Activated CD4-positive, alpha-beta T cell treated with anti-CD3 and anti-CD28 coated beads for 4 hours (primary cell): ENCODE measurements at places on chromosomes 2 and 18.

DNA sequence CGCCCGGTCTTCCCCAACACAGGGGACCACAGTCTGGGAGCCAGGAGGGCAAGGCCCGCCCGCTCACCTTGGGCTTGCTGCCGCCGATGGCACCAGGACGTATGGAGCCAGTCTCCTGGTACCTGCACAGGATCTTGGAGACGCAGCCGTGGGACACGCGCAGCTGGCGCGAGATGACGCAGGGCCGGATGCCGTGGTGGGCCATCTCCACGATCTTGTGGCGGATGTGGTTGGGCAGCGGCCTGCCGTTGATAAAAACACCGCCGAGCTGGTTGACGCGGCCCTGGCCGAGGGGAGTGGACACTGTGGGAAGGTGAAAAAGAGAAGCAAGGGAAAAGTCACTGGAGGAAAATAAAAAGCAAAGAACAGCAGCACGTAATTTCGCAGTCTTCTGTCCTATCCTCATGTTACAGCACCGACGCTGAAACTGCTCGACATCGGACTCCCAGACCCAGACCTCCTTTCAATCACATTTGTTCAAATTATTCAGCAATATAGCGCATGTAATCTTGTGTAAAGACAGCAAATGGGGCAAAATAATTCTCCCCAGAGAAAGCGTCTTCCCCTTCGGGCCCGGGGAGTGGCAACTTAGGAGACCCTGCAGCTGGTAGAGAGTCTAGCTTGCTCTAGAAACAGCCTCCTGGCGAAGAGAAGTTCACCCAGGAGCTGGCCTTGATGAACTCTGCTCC, 1.7 kb downstream of the PAX3 start:
- no peak for DNase-seq

DNA sequence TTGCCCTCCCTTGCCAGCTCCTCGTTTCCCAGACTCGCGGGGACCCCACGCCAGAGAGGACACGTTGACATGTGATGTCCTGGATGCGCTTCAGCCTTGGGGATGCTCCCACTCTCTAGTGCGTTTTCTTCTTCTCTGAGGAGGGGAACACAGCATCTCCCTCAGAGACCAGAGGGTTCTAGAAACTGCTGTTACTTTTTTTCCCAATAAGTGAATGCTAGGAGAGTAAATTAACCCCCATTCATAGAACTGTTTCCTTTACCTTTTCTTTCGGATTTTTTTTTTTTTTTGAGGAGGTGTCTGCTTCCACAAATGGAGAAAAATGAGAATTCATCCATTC, 370 bp upstream of the EFEMP1 start:
- DNase-seq: no peak

GRCh38 chr18:26893996-26894395, 28.5 kb upstream of the AQP4 start:
- DNase-seq: no peak

DNA sequence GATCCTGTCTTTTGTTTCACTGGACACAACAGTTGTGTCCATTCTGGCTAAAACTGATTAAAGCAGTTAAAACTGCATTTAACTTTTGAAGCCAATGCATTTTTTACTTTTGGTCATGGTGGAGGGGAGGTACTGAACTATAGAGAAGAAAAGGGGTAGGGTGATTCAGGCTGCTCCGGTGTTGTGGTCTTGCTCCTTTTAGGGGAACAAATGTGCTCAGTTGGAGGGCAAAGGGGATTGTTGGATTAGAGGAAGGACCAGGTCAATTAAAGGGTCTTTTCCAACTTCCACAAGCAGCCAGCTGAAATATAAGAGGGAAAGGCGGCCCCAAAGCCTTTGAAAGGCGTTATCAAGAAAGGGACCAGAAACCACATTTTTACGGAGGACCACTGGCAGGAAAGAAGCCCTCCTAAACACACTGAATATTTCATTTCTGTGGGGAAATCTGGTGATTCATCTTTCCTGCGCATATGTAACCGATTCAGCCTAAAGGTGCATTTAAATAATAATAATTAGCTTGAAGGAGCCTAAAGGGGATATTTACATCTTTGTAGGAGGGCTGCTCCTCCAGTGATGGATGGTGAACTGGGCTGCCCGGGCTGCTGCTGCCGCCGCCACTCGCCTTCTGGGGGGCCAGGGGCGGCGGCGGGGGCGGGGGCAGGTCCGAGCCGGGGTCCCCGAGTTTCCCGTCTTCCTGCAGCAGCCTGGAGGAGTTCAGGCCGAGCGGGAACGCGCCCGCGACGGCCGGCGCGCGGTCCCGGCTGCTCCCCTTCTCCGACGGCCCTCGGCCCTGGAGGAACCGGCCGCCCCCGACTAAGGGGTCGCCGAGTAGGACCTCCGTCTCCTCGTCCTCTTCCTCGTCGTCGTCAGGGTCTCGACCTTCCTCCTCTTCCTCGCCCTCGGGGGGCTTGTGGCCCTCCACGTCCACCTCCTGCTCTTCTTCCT, 5.2 kb downstream of the SKOR2 start:
- DNase-seq: no peak

DNA sequence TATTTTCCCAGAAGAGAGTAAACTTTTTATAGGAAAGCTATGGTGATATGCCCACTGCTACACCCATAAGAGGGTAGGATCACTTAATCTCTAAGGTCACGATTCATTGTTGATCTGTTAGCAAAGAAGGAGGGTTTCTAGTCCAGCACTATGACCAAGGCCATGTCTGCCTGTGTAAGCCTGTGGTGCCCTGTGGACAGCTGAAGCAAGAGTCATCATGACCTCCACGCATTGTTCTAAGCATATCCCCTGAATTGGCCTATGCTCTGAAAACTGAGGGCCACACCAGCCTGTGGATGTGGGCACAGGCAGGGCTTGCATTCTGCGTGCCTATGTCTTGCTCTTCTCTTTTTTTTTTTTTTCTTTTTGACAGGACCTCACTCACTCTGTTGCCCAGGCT, 89.8 kb upstream of the SMIM21 start:
- no peak for DNase-seq

DNA sequence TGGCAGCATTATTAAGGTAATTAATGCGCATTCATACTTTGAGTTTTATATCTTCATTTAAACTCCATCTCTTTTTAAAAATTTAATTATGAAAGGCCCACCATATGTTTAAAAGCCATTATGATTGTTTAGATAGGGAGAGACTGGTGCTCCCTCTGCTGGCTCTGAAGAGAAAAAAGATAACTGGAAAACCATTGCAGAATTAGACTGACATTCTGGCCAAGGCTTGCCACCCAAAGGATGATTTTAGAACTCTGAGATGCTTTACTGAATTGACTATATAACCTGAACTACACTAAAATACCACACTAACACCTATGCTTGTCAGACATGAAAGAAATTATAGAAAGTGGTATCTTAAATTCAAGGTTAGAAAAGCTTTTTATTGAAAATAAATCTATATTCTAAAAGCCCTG, 127.6 kb upstream of the SPOPL start:
- DNase-seq: no peak
